ENCODE measurements at places on chromosomes 1 and 21.
A peak's percentile ranks its signal among the peaks of the same experiment; 100 is the strongest.

DNA sequence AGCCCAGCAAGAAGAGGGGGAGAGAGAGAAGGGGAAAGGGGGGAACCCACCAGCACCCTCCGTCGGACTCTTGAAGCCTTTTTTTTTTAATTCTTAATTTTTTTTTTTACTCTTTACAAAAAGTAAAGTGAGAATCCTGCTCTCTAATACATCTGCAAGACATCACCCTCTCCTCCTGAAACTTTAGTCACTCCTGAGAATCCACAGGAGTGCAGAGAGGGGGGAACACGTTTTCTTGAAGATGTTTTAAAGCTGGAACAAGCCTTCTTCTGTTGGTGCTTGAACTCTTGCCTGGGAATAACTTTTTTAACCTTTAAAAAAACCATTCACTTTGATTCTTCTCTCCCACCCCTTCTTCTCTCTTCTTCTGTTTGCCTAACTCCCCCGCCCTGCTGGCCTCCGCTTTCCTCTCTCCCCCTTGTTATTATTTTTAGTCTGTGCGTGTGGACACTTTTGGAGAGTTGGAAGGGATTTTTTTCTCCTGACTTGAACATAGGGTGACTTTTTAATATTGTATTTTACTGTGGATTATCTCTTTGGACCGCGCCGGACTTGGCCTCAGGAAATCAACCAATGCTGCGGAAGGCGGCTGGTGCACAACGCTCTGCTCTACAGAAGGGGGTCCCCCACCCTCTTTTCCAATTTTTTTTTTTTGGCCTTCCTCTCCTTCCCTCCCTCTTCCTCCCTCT, 383 bp upstream of the PRRX1 start:
- no peak for DNase-seq

DNA sequence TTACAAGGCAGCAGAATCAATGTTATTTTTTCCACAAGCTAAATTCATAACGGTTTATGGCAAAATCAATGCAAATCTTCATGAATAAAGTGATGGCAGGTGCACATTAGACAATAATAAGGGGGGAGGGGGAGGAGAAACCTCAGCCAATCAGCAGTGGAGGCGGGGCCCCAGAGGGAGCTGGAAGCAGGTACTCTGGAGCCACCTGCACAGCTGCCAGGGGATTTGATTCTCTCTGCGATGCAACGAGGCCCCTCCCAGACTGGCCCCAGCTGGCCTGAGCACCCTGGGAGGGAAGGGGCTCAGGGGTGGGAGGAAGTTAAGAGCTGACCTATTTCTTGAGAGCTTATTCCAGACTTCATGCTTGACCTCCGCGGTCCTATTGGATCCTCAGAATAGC, 127.8 kb upstream of the IGSF21 start:
- no peak for DNase-seq

- no peak for DNase-seq
Measured at GRCh38 chr21:28817871-28818270, 174.8 kb downstream of the LTN1 start.

- DNase-seq, result no peak
Measured at GRCh38 chr1:38528623-38529022, 330.9 kb downstream of the RRAGC start.

DNA sequence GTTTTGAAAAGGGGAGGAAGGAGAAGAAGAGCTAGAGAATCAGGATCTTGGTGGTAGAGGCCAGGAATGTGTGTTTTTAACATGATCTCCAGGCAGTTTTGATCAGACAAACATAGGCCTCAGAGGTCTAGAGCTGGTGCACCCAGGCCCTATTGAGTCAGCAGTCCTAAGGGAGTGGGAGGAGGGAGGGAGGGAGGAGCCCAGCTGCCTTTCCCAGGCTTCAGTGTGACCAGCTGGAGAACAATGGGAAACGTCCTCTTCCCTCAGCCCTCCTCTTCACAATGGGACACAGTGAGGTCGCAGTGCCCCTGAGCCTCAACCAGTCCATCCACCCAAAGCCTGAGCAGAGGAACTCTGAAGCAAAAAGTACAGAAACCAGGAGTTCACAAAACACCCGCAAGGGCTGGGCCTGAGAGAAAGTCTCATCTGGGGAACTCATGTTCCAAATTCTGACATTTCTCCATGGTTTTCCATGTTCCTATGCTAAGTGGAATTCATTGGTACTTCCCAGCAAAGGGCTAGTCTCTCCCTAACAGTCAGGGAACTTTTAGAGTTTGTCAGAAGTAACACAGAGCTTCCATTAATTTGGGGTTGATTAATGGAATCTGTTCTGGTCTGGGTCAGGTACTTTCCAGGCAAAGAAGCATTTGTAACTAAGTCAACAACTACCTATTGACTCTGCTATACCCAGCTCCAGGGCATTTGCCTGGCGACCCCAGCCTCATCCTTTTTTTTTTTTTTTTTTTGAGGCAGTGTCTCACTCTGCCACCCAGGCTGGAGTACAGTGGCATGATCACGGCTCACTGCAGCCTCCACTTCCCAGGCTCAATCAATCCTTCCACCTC, 37.5 kb downstream of the ELAPOR1 start:
- DNase-seq, result no peak

DNA sequence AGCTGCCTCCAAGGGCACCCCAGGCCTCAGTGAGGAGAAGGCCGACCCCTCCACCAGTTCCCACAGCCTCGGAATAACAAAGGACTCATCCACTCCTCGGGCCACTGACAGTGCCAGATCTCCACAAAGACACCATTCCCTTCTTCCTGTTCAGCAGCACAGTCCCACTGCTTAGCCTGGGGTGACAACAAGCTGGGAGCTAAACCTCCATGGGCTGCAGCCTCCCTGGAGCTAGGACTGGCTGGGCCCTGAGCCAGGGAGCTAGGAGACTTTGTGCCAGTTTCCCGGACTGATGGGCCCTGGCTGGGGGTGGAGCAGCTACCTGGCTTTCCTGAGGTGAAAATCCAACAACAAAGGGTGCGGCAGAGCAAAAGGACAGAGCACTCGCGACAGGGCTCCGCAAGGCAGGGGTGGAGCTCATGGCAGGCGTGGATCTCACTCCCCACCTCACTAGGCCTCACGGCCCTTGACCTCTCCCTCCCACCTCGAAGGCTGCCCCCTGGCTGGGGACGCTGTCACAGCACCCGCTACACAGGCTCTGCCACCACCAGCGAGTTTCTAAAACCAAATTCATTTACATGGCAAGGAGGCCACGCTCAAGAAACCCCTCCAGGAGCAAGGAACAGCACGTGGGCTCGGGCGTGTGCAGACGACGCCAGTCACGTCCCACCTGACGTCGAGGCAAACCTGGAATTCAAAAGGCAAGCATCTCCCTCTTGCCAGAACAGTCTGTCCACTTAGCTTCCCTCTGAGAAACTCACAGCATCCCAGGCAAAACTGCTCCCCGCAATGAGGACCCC, 13.8 kb downstream of the SLC35E2B start:
- DNase-seq, result peak; percentile 72

DNA sequence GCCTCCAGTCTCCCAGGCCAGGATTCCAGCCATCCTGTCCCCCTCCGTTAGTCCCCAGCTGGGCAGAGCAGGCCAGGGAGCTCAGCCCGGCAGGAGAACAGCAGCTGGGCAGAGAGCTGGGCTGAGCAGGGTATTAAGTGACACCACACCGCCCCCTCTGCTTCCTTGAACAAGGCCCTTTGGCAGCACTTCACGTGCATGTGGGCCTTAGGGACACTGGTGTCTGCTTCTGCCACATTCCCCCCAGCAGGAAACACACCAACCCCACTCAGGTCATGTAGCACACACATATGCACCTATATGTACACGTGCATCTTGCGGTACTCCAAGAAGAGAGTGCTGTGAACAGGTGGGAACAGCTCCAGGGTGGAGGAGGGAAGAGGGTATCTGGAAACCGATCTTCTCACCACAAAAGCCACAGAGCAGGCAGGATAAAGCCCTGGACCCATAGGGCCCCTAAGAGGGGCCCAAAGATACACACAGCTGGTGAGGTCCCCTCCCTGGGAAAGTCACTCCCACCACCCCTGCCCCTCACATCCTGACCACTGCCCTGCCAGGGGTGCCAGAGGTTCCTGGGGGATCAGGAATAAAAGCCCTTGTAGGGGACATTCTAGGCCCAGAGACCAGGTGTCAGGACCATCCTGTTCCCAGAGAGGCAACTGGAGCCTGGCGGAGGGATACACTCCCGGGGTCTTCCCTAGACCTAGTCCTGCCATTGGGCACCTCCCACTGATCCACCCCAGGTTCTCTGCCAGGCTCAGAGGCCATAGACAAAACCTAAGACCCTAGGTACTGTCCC, 4.5 kb downstream of the EPHA2 start:
- DNase-seq, result no peak

DNA sequence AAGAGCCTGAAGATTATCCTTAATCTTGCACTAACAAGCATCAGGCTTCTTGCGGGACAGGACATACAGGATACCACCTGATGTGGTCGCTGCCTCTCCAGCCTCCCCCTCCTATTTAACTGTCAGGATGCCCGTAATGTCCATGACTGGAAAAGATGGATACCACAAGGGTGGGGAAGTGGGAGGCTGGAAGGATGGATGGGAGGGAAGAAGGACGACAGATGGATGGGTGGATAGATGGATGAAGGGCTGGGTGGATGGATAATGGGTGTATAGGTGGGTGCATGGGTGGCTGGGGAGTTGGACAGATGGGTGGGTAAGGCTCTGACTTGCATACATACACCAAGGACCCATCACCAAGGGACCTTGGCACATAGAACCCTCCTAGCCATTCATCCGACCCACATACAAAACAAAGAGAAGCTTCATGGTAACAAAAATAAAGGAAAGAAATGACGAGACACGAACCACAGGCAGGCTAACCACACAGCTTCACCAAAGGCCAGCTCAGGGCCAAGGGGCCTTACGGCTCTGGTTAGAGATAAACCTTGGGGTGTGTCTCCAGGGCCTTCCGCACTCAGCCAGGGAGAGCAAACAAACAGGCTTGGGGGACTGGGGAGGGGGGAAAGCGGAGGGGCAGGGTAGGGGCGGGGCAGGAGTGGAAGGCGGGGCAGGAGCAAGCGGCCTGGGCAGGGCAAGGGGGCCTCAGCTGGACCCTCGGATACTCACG, 50.5 kb downstream of the HSPG2 start:
- no peak for DNase-seq

DNA sequence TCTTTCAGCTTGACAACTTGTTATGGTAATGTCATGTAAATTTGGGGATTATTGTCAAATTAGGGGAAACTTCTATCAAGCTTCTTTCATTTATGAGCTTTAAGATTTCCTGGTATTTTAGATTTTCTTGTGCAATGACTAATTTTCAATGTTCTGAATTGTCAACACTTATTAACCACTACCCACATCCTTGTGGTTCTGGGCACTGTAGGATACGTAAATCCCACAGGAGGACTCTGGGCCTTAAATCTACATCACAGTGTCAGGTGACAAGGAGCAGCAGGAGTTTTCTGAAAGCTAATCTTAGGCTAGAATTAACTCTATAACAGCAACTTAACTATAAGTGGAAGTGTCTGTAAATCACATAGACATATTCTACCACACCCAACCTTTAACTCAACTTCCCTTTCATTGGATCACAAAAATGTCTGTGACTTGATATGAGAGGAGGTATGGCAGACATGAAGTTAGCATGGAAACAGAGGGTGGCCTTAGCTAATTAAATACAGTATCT, 397.7 kb downstream of the HLX start:
- no peak for DNase-seq

DNA sequence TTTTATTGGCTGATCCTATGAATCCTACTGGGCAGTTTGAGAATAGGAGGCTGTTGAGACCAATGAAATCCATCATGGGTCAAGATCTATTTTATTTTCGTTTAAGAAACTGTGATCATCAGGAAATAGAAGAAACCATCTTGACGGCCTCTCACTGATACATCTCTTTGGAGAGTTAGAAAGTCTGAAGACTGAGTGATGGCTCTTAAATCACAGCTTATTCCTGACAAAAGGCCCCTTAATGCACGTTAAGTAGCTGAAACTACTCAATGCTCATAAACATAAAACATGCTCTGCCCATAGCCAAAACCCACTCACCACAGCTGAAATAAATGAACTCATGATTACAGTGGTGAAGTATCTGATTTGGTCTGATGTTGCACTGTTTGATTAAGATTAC, 784.5 kb upstream of the NEGR1 start:
- no peak for DNase-seq

DNA sequence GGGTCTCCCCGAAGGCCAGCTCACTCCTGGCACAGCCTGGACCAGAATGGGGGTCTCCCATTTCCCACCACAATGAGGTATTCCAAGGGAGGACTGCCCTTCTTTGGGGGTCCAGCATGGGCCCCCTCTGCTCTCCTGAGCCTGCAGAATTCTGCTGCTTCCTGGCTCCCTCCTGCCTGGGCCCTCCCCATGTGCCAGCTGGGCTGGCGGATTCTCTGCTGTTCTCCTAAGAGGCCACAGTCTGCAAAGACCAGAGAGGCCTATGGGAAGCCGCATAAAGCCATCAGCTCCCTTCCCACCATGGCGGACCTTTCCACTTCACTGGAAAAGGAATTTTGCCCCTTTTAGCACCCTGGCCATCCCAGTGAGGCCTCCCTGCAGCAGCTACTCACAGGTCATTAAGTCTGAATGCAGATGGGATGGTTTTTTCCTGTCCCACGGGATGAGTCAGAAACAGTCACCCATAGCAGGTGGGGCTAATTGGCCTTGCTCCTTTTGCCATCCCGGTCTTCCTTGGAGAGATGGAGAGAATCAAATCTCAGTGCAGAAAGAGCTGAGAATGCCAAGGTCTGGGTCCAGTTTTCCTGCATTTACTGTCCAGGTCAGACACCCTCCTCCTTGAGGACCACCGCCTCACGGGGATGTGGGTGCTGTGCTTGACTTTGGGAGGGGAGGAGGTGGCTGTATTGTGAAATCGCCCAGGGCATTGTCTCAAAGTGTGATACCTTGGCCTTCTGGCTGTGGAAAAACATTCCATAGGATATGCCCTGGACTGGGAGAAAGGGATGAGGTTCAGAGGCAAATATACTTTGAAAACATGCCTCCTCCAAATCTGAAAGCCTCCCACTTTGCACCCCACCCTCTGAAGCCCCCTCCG, 23.2 kb downstream of the MYBPH start:
- DNase-seq, result no peak

- no peak for DNase-seq
Measured at GRCh38 chr1:16145662-16146278, 10.1 kb downstream of the EPHA2 start.

GRCh38 chr21:38448671-38449385, 49.4 kb downstream of the ERG start:
- DNase-seq, result no peak

GRCh38 chr1:34140011-34140676, 24.9 kb downstream of the CSMD2 start:
- no peak for DNase-seq
